Hematopoietic multipotent progenitor cell (in vitro differentiated cells): ENCODE measurements at places on chromosomes 3 and 15.
A peak's percentile ranks its signal among the peaks of the same experiment; 100 is the strongest.

DNA sequence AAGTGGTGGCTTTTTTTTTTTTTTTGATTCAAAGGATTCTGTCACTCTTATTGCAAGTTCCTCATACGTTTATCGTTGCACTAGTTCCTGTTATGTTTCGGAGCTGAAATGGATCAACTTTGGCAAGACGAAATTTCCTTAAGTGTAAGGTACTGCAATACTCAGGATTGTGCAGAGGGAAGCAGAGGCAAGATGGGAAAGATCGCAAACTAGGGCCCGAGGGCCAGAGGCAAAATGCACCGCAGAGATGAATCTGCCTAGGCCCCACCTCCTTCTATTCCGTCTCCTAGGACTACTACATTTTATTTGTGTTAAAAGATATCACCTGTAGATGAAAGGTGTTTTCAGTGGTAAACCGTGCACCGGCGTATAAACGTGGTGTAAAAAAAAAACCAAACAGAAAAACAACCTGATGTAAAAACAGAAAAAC is 331 bp downstream of the RNU6-1 start:
- peak; percentile 47 for DNase-seq

GRCh38 chr15:74782259-74783071 is 585 bp downstream of the CSK start:
- DNase-seq = no peak

GRCh38 chr3:178350763-178351162 is 185.5 kb upstream of the KCNMB2 start:
- DNase-seq = no peak

GRCh38 chr15:58138106-58138505 is at the start of gene AQP9:
Gene AQP9 (plus strand): TSS chr15:58138381. CDS start chr15:58138566, 185 bp downstream.
- no peak for DNase-seq

DNA sequence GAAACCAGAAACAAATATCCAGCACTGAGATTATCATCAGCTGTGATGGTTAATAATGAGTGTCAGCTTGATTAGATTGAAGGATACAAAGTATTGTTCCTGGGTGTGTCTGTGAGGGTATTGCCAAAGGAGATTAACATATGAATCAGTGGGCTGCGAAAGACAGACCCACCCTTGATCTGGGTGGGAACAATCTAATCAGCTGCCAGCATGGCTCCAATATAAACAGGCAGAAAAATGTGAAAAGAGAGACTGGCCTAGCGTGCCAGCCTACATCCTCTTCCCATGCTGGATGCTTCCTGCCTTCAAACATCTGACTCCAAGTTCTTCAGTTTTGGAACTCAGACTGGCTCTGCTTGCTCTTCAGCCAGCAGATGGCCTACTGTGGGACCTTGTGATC is 869.5 kb downstream of the SI start:
- DNase-seq = no peak

- DNase-seq = no peak
Measured at GRCh38 chr15:76098685-76099084, 38.9 kb downstream of the TMEM266 start.
